NCI-H1930 (cell line): ENCODE measurements at places on chromosomes 5 and 9.

- no peak for DNase-seq
Measured at GRCh38 chr5:152379331-152379730, 25.7 kb downstream of the NMUR2 start.

GRCh38 chr5:17992291-17992690, 358.0 kb downstream of the TAF11L14 start:
- no peak for DNase-seq

- DNase-seq = no peak
Measured at GRCh38 chr5:150674341-150674821, 13.3 kb downstream of the MYOZ3 start.

- DNase-seq = no peak
Measured at GRCh38 chr5:63022403-63022802, 443.8 kb downstream of the LRRC70 start.

DNA sequence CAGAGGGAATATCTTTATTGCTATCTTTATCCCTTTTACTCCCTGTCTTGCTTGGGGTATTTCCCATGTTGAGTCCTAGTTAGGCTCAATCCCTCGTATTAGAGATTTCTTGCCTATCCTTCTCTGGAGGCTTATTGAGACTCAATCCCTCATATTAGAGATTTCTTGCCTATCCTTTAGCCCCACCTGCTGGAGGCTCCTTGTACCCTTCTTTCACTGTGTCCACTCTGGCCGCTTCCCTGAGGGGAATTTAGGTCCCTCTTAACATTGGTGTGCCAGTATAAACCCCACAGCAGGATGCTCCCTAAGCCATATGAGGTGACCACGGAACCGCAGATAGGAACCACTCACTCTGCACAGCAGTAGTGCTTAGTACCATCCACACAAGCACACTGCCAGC, 110.7 kb upstream of the MAMDC2 start:
- no peak for DNase-seq

DNA sequence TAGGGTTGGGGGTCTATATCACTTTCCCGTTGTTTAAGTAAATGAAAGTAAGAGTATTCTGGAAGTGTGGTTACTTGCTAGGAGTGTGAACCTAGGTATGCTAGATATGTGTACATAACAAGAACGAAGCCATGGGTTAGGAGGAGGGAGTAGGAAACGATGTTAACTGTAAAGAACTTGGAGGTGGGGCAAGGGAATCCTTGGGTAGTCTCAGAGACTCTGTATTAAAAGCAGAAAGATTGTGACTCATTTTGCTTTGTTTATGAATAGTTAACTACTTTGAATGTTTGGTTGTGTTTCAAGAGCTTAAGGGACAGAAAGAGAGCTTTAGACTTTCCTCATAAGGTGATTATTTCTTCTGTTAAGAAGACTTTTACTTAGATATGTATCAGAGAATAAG, 59.9 kb downstream of the TMEM252 start:
- no peak for DNase-seq

GRCh38 chr5:131303537-131303936, 39.7 kb downstream of the CDC42SE2 start:
- DNase-seq = no peak

DNA sequence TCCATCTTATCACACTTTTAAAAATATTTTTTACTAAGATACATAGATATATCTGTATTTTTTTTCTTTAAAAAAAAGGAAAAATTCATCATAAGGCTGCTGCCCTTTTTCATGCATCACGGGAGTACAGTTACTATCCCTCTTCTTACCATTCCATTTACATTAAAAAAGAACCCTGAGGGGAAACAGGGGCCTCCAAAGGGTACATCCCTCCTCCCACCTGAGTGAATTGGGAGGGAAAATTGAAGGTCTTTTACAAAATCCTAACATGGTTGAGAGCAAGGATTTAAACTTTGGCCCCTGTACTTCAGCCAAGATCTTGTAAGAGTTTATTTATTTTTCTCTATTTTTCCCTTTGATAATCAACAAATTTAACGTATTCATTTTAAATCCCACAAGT, 319.2 kb downstream of the MLLT3 start:
- DNase-seq = no peak

- DNase-seq = no peak
Measured at GRCh38 chr9:131297903-131298302, 8.4 kb downstream of the PLPP7 start.

GRCh38 chr5:77231471-77232138, 21.1 kb downstream of the PDE8B start:
- no peak for DNase-seq

DNA sequence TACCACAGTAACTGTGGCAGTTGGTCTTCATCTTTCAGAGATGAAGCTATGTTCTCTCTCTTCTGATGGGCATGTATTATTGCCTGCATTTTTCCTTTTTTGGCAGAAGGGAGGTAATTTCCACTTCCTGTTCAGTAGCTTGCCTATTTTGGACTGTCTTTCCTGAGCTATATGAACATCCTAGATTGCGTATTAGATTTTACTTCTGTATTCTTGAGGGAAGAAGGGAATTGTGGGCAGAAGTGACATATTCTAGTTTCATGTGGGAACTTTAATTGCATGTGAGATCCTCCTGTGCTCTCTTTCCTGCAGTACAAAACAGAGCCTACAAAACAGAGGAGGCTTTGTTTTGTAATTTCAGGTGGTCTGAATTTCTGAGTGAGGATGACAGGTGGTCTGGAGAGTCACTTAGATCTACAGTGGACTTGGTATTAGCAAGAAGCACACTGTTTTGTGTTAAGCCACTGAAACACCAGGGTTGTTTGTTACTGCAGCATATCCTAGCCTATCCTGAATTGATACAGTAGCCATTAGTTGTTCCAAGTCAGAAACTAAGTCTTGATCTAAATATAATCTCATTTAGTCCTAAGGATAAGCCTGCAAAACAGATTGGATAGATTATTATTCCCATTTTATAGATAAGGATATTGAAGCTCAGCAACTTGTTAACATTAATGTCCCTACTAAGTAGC, 68.1 kb downstream of the AOPEP start:
- no peak for DNase-seq

DNA sequence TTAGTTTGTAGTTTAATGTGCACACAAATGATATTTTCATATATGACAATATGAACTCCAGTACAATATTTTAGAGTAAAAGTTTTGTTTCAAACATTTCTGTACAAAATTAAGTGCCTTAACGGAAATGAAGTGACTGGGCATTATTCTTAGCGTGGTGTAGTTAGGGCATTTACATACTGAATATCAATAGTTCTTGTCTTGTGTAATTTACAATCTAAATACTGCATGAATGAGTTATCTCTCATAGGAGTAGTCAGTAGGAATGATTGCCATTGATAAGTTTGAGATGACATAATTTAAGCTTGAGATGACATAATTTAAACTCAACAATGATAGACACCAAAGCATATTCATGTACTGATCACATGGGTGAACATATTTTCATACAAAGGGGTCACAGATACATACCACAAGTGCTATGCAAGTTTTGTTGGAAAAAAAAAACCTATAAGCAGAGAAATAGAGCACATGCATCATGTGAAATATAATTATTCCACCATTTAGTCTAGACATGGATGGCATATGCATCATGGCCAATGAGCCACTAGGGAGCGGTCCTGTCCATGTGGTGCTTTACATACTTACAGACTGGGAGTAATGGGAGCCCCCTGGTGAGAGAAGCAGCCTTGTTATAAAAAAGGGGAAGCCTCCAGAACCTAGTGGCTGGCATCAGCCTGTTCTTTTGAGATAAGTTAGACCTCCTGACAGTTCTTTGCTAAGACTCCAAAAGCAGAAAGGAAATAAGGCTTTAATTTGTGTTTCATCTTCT, 1523.9 kb downstream of the MAT2B start:
- DNase-seq = no peak

DNA sequence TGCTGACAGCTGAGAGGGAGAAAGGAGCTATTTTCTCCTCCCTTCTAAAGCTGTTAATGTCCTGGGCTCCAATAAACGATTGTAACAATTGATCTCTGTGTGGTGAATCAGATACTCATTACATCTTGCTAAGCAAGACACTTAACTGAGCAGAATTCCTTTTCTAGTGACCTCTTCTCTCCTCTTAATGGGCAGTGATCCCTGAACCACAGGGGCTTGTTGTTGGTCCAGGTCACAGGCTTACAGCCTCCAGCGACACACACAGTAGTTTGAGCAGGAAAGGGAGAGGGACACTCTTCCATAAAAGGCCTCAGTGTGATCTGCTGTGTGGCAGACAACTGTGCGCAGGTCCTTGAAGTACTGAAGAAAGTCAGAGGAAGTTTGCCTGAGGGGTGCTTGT, 58.5 kb upstream of the MYO10 start:
- no peak for DNase-seq

- no peak for DNase-seq
Measured at GRCh38 chr9:96391021-96391765, 7.7 kb upstream of the SLC35D2 start.

- DNase-seq = no peak
Measured at GRCh38 chr5:12237837-12238575, 333.8 kb upstream of the CTNND2 start.

GRCh38 chr5:38551030-38552017, 5.1 kb downstream of the LIFR start:
- DNase-seq = peak; percentile 14

DNA sequence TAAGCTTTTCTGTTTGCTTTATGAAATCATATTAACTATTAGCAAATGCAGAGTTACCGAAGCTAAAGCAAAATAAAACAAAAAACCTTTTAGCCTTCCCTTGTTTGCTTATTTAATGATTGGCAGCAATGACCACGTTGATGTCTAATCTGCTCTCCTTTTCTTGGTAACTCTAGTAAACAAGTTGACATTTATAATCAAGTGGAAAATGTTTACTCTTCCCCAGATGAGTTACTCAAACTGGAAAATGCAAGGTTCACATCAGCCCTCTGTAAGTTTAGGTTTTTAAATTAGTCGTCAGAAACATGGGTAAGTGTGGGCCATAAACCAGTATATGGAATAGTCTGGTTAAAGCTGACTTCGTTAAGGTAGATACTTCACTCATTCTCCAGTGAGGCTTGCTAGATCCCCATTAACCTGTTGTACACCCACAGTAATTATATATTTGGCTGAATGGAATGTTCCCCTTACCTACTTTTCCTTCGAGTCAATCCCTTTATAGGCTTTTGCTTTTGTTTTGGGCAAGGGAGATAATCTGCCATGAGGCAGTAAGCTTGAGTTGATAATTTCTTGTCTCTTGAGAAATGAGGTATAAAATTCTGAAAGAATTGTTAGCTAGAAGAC, 100.9 kb downstream of the GDNF start:
- no peak for DNase-seq

GRCh38 chr9:13146840-13147239, 132.7 kb downstream of the MPDZ start:
- peak; percentile 50 for DNase-seq

- no peak for DNase-seq
Measured at GRCh38 chr5:173676375-173676774, 59.9 kb upstream of the BOD1 start.

DNA sequence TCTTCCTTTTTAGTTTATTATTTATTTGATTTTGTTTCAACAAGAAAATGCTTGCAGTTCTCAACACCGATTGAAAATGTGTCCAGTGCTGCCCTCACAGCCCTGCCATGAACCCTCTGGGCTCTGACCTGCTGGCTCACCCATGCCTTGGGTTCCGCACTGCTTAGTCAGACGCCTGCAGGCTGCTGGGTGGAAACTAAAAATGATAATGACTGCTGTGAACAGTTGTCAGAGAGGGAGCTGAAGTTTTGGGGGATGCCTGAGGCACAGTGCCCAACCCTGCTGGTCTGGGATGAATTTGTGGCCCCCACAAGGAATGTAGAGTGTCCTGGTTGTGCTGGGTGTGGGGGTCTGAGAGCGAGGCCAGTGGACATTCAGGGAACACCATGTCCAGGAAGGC, 22.2 kb upstream of the CFAP157 start:
- DNase-seq = no peak

GRCh38 chr5:94746731-94747124, 128.3 kb downstream of the SLF1 start:
- DNase-seq = no peak
